ENCODE measurements at places on chromosomes 12 and 14.
A peak's percentile ranks its signal among the peaks of the same experiment; 100 is the strongest.

DNA sequence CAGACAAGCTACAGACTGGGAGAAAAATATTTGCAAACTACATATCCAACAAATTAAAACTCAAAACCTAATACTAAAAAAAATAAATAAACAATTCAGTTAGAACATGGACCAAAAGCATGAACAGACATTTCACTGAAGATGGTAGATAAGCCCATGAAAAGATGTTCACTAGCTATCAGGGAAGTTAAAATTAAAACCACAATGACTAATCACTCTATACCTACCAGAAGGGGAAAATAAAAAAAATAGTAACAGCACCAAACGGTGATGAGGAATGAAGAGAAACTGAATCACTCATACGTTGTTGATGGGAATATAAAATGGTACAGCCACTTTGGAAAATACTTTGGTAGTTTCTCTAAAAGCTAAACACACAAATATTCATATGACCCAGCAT, 31.1 kb upstream of the DHRS7 start:
- no peaks in the 10 kb centered on the region for H3K36me3 ChIP-seq
- H3K27me3 ChIP-seq, result no peaks in the 10 kb centered on the region
- no peaks in the 10 kb centered on the region for H3K4me1 ChIP-seq
- H3K4me3 ChIP-seq, result no peak overlapping the region
- no peak for DNase-seq

- no peak overlapping the region for H3K27ac ChIP-seq
- no peak for DNase-seq
- H3K27me3 ChIP-seq, result no peaks in the 10 kb centered on the region
- H3K36me3 ChIP-seq, result no peaks in the 10 kb centered on the region
Measured at GRCh38 chr14:104223101-104224041, 85.0 kb downstream of the KIF26A start.

DNA sequence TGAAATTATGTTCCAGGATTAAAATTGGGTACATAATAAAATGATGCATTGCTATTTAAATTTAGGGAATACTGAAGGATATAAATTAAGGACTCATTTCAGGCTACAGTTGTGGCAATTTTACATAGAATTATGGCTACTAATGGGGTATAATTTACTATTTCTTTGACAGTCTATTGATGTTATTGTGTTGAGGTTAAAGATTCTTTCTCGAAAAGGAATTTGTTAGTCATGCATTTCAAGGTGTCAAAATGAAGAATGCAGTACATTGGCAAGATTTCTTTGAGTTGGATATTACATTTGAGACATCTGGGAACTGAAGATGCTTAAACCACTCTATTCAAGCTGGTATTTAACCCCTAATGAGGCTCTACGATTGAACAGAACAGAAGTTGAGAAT, 28.3 kb downstream of the SLC5A8 start:
- no peaks in the 10 kb centered on the region for H3K36me3 ChIP-seq
- H3K4me3 ChIP-seq, result no peak overlapping the region
- no peaks in the 10 kb centered on the region for H3K27me3 ChIP-seq
- no peaks in the 10 kb centered on the region for H3K4me1 ChIP-seq
- DNase-seq, result no peak
- no peak overlapping the region for H3K27ac ChIP-seq

DNA sequence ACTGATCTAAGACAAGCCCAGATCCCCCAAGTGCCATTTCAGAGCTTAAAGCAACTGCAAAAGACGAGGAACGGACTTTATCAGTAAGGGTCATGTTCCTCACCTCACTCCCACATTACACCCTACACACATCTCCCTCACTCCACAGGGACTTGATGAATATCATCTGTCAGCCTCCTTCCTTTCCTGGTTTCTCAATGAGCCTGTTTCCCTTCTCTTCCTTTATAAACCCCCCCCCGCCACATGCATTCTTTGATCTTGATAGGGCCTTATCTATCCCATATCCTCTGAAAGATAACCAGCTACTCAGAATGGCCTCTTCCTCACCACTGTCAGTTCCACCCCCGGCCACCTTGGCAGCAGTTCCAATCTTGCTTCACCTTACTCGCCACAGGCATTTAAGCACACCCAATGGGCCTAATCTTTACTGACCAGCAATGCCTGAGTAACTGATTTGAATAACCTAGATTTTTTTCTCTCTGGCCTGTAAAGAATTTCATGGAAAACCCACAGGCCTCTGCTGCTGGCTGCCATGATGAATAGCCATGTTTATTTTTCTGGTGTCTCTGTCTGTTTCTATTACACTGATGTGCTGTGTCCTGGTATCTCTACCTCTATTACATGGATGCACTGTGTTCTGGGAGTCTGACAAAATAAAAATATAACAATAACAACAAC, 138.7 kb downstream of the PHLDA1 start:
- no peaks in the 10 kb centered on the region for H3K27me3 ChIP-seq
- no peak overlapping the region for H3K27ac ChIP-seq
- no peak overlapping the region for H3K4me3 ChIP-seq
- peak; percentile 44 for DNase-seq
- peaks cover 3% of the 10 kb centered on the region for H3K4me1 ChIP-seq
- H3K36me3 ChIP-seq, result no peaks in the 10 kb centered on the region

- H3K4me1 ChIP-seq, result no peaks in the 10 kb centered on the region
- no peak overlapping the region for H3K4me3 ChIP-seq
- H3K27ac ChIP-seq, result no peak overlapping the region
Measured at GRCh38 chr12:103632554-103633216, 45.6 kb downstream of the STAB2 start.

- peaks cover 9% of the 10 kb centered on the region for H3K36me3 ChIP-seq
- peak overlapping the region; percentile 93 for H3K27ac ChIP-seq
- peaks cover 19% of the 10 kb centered on the region for H3K4me1 ChIP-seq
- H3K27me3 ChIP-seq, result no peaks in the 10 kb centered on the region
Measured at GRCh38 chr12:6382982-6383381, 980 bp upstream of the LTBR start.

GRCh38 chr12:131357185-131357747, 353.6 kb upstream of the SFSWAP start:
- no peaks in the 10 kb centered on the region for H3K36me3 ChIP-seq
- no peaks in the 10 kb centered on the region for H3K27me3 ChIP-seq
- no peak for DNase-seq
- H3K4me3 ChIP-seq, result no peak overlapping the region
- H3K4me1 ChIP-seq, result no peaks in the 10 kb centered on the region
- no peak overlapping the region for H3K27ac ChIP-seq

- no peak overlapping the region for H3K27ac ChIP-seq
- H3K4me1 ChIP-seq, result peaks cover 3% of the 10 kb centered on the region
- H3K4me3 ChIP-seq, result no peak overlapping the region
- H3K36me3 ChIP-seq, result no peaks in the 10 kb centered on the region
- no peak for DNase-seq
- no peaks in the 10 kb centered on the region for H3K27me3 ChIP-seq
Measured at GRCh38 chr14:77154421-77154820, 12.8 kb upstream of the ZDHHC22 start.

- no peak overlapping the region for H3K27ac ChIP-seq
- H3K4me1 ChIP-seq, result no peaks in the 10 kb centered on the region
- H3K4me3 ChIP-seq, result no peak overlapping the region
- no peak for DNase-seq
Measured at GRCh38 chr12:119679490-119679889, 11.6 kb downstream of the PRKAB1 start.

DNA sequence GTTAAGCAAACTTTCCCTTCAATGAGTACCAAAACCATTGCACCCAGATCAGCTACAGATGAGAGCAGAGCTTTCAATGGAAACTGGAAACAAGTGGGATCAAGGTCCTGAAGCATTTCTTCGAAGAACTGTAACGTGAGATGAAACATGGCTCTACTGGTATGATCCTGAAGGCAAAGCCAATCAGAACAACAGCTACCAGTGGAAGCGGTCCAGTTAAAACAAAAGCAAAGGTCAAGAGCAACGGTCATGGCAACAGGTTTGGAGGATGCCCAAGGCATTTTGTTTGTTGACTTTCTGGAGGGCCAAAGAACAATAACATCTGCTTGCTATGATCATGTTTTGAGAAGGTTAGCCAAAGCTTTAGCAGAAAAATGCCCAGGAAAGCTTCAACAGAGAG, 137.9 kb upstream of the CPSF6 start:
- no peak overlapping the region for H3K4me3 ChIP-seq
- H3K36me3 ChIP-seq, result no peaks in the 10 kb centered on the region
- H3K27me3 ChIP-seq, result peaks cover 3% of the 10 kb centered on the region

DNA sequence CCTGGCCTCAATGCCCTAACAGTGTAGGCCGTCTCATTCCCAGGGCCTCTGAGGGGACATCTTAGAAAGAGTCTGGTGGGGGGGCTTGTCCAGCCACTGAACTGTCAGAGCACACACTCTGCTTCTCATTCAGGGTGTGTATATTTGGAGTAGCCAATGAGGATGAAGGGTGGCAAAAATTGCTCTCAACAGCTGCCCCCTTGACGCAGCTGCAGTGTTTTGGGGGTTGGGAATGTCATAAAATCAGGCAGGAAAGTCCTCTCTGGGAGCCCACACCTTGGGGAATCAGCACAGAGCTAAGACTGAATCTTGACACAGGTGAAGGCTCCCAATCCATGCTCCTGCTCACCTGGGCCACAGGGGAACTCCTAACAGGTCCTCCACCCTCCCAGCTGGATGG, 1.5 kb downstream of the RASAL1 start:
- DNase-seq, result no peak
- no peak overlapping the region for H3K27ac ChIP-seq
- no peaks in the 10 kb centered on the region for H3K36me3 ChIP-seq
- no peaks in the 10 kb centered on the region for H3K27me3 ChIP-seq
- no peak overlapping the region for H3K4me3 ChIP-seq

DNA sequence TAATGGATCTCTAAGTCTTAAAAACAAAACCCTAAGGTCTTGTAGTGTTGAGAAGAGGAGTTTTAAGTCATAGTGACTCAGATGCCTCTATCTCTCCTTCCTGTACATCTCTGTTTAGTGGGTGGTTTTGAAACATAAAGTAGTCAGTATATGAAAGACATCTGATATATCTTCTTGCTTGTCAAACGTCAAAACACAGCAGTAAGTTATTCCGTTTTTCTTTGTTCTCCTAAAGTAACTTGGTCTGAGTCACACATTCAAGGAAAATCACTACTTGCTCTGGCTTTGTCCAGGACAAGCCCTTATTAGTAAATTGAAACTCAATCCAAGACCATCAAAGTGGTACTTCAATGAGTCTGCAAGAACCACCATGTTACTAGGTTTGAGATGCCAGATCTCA, 1172.5 kb downstream of the BCL11B start:
- no peak for DNase-seq
- no peaks in the 10 kb centered on the region for H3K36me3 ChIP-seq
- H3K4me1 ChIP-seq, result no peaks in the 10 kb centered on the region
- H3K27ac ChIP-seq, result no peak overlapping the region
- no peaks in the 10 kb centered on the region for H3K27me3 ChIP-seq

DNA sequence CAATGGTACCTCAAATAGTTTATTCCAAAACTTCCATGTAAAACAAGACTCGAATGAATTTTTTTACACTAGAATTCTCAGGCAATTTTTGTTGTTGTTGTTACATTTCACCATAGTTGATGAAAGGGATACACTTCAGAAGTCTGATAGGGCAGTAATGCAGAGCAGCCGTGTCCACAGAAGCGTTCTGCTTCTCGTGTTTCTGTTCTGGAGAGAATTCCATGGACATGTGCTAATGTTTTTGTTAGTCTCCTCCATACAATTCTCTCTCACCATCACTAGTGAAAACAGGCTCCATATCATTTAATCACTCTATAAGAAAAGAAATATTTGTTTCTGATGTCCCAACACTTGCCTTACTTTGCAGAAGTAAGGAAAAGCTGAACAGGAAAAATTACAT, 606.1 kb downstream of the SLC16A7 start:
- no peaks in the 10 kb centered on the region for H3K27me3 ChIP-seq
- DNase-seq, result peak; percentile 13
- H3K27ac ChIP-seq, result no peak overlapping the region

- H3K27me3 ChIP-seq, result peaks cover 4% of the 10 kb centered on the region
- peak; percentile 27 for DNase-seq
- no peaks in the 10 kb centered on the region for H3K4me1 ChIP-seq
- no peak overlapping the region for H3K27ac ChIP-seq
Measured at GRCh38 chr12:124720681-124721500, 142.8 kb downstream of the SCARB1 start.

GRCh38 chr12:38926501-38926900, 21.1 kb upstream of the CPNE8 start:
- no peaks in the 10 kb centered on the region for H3K36me3 ChIP-seq
- no peaks in the 10 kb centered on the region for H3K27me3 ChIP-seq
- no peak for DNase-seq
- no peaks in the 10 kb centered on the region for H3K4me1 ChIP-seq
- H3K27ac ChIP-seq, result no peak overlapping the region

Data from fibroblast of lung (primary cell).